ENCODE measurements at places on chromosomes 3 and 15.

DNA sequence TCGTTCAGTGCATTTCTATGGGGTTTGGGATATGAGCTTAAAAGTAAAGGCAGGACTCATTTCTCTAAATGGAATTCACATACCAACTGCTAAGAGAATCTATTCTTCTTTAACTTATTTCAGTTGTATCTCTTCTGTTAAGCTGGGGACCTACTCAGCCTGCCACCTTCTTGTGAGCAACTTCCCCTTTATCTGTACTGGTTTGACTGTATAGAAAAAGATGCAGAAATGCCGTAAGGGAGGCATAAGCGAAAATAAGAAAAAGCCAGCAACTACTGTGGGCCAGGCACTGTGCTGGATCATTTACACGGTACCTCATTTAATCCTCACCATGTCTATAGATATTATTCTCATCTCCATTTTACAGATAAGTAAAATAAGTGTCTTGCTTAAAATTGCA lies 38.4 kb downstream of the RBMS3 start:
- no peak for DNase-seq

DNA sequence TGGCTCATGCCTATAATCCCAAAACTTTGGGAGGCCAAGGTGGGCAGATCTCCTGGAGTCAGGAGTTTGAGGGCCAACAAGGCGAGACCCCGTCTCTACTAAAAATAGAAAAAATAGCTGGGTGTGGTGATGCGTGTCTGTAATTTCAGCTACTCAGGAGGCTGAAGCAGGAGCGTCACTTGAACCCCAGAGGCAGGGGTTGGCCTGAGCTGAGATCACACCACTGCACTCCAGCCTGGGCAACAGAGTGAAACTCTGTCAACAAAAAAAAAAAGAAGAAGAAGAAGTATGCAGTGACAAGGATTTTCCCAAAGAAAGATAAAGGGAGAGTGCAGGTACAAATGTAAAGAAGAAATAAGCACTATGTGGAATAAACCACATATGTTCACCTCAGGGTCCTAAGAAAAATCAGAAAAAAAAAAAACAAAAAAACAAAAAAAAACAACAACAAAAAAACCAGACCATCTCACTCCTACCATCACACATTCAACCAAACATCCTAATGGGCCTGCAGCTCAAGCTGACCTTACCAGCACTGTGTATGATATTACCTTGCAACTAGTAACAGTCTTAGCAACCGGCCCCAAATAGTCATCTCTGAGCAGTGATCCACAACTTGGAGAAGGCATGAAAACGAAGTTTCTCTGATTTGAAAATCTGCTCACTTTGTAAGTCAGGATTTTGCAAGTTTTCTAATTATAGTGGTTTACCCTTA lies 296.7 kb upstream of the PROK2 start:
- DNase-seq = no peak

GRCh38 chr3:183449791-183450190 lies 21.4 kb upstream of the MCF2L2 start:
- DNase-seq = no peak

- no peak for DNase-seq
These were observed 248.7 kb downstream of the GABRG3 start for GRCh38 chr15:27219636-27220035.

GRCh38 chr3:194259982-194260766 lies 91.0 kb downstream of the CPN2 start:
- DNase-seq = no peak

- DNase-seq = no peak
These were observed 27.5 kb downstream of the NBEAL2 start for GRCh38 chr3:47007001-47007400.

GRCh38 chr3:168289471-168290008 lies 193.8 kb upstream of the GOLIM4 start:
- DNase-seq = no peak

GRCh38 chr3:79367803-79368202 lies 400.0 kb downstream of the ROBO1 start:
- DNase-seq = no peak

- DNase-seq = no peak
These were observed 211.0 kb downstream of the GABRB3 start for GRCh38 chr15:26561896-26562295.

- DNase-seq = no peak
These were observed 27.7 kb downstream of the GRM2 start for GRCh38 chr3:51734572-51734907.

DNA sequence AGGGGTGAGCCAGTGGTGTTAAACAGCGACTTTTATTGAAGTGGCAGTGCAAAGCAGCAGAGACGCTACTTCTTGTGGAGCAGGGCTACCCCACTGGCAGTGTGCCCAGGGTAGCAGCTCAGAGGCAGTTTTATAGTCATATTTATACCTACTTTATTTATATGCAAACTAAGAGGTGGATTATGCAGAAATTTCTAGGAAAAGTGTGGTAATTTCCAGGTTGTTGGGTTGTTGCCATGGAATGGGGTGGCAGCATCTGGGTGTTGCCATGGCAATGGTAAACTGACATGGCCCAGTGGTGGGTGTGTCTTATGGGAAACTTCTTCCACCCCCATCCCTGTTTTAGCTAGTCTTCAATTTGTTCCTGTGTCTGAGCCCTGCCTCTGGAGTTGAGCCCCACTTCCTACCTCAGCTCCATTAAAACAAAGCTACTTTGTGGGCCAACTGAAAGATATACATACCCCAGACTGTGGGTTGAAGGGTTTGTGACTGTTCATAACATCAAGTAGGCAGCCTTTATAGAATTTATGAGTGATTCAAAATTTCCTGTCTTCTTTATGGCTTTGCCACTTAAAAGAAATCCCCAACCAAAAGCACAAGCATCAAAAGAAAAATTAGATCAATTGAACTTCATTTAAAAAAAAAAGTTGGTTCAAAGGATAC lies 60.3 kb downstream of the EBLN2 start:
- DNase-seq = no peak

GRCh38 chr3:45848392-45848791 lies 6.5 kb upstream of the LZTFL1 start:
- no peak for DNase-seq

GRCh38 chr3:43957553-43957952 lies 266.8 kb downstream of the ABHD5 start:
- DNase-seq = no peak

GRCh38 chr3:70970171-70970570 lies 613.4 kb downstream of the FOXP1 start:
- DNase-seq = no peak

- DNase-seq = no peak
These were observed 21.2 kb downstream of the GRIP2 start for GRCh38 chr3:14518893-14519292.

- no peak for DNase-seq
These were observed 26.9 kb downstream of the MAP1A start for GRCh38 chr15:43544266-43544665.

DNA sequence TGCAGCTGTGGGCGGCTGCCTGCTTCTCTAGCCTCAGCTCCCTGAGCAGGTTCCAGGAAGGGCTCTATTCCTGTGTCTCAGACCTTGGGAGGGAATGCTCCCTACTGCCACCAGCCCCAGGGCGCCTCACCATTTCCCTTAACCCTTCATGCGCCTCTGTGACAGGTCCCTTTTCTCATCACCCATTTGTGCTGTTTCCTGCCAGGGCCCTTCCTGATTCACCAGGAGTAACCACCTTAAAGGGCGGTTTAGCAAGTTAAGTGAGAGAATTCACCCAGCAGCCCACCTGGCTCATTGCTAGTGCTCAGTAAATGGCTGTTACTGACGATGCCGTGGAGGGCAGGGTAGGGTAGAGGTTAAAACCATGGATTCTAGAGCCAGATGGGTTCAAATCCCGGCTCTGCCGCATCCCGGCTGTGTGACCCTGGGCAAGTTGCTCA lies 87.8 kb downstream of the WNT7A start:
- DNase-seq = no peak

DNA sequence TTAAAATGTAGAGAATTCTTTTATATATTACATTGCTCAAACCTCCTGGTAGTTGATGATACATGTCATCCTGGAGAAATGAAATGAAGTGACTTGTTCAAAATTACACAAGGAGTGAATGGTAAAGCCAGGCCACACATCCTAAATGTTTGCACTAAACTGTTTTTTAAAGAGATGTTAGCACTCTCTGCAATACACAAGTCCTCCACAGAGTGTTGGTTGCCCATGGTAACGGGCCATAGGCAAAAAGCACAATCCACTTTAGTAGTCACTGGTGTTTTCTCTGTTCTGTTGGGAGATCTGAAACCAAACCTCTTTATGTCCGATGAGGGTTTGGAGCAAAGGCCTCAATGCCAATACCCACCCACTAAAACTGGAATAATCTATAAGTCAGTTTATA lies 907.4 kb downstream of the NTRK3 start:
- no peak for DNase-seq

DNA sequence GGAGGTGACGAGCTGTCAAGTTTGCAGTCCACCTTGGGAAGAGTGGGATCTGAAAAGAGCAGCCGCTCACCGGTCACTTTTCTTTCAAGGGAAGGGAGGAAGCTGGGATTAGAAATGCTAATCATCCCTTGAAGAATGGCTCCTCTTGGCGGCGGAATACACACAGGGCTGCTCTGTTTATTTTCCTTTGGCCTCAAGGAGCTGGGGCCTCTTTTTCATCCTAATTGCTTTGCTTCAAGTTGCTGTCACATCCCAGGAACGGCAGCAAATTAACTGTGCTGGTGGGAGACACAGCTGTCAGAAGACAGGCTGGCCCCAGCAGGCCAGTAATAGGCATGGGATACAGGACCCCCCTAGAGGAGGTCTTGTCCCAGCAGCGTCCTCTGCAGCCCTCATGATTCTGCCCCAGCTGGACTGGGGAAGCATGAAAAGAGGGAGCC lies 6.7 kb downstream of the KBTBD13 start:
- no peak for DNase-seq

DNA sequence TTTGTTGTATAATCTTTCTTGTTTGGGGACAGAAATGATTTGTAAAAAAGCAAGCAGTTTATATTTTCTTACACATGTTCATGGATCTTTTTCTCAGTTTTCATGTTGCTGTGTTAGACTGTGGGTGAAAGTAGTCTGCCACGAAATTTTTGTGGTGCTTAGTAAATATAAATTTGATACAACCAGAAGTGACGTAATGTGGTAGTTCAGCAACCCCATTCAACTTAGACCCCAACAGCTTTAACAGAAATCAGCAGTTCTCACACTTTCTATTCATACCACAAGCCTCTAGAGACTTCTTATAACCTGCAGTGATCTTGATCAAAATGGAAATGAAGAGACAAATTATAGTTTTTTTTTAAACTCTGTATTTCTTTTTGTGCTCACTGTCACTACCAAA lies 120.2 kb upstream of the IGSF10 start:
- no peak for DNase-seq

DNA sequence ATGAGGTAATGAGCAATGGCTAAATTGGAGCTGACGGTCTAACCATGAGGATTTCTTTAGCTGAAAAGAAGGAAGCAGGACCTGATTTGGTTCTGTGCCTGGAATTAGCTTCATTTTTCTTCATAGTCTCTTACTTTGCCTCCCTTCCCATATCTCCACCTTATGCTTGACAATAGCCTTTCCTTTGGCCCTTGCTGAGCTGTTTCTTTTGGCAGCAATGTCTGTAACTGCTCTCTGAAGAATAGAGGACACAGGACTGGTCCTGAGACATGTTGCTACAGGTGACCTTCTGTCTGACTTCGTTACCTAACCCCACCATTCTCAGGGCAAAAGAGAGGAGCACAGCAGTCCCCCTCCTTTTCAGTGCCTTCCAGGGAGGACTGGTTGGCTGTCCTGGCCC lies 122.4 kb downstream of the SSR3 start:
- no peak for DNase-seq

GRCh38 chr3:69255928-69256327 lies 130.0 kb downstream of the FRMD4B start:
- DNase-seq = no peak

DNA sequence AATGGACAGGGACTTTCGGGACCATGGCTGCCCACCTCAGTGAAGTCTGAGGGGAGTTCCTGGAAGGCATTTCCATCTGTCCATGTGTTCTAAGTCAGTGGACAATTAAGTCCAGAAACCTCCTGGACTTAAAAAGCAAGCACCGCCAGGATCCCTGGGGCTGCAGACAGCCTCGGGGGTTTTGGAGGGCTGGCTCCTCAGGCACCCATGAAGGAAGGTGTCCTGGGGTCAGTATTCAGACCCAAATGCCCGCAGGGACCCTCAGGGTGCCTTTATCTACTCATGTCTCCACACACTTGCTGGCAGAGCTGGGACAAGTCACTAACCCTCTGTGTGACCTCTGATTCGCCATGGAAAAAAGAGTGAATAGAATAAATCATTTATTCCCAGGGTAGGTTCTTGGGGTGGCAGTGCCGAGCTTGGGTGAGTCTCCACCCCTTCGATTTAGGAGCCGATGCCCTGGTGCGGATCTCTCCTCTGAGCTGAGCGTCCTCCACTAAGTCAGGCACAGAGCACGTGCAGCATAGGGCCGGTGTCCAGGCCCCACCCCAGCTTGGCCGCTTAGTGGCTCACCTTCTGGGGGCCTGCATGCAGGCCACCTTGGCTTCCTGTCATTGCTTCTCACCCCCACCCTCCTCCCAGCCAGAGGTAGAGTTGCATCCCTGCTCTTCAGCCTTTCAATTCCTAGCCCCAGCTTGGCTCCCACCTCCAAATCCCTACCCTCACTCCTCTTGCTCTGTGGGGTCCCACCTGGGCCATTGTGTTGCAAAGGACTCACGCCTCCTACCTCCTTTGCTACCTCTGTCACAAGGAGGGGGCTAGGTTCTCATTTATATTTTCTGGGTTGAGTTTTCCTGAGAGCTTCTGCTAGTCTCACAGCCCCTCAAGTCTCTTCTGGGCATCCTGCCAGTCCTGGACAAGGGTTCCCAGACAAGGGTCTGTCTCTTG lies 19.9 kb downstream of the SLC6A6 start:
- DNase-seq = no peak

GRCh38 chr3:19384868-19385267 lies 236.6 kb downstream of the KCNH8 start:
- no peak for DNase-seq

DNA sequence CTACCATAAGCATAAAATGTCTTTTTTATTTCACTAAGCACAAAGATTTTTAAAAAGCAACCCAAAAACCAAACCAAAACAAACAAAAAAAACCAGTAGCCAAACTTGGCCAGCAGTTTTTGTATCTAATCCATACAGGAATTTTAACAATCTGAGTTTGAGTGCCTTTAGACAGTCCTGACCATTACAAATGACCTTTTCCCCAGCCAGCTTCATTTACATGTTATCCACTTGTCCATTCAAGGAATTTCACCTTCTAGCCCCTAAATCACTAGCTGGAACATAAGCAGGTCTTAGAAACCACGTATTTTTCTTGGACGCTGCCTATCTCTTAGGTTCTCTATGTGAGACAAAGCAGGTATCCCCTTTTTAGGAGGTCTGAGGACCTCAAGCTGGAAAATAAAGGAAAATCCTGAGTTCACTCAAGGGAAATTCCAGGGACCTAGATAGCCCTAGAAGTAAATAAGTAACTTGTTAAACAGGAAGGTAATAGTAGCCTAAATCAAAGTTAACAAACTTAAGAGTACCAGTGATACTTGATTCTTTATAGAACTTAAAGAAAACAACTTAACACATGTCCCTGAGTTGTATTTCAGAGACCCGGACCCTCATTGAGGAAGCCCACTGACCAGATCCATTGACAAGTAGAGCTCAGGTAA lies 34.2 kb downstream of the CIP2A start:
- no peak for DNase-seq

All from activated T-cell treated with anti-CD3 and anti-CD28 coated beads for 1 hour (primary cell).